ENCODE measurements at places on chromosomes 5 and 9. TPM values are rescaled to one million over a fixed set of nuclear protein-coding genes. Genes with fewer than 3 reads are reported as not detected.
A peak's percentile ranks its signal among the peaks of the same experiment; 100 is the strongest.

GRCh38 chr5:43121913-43122484 is 1.3 kb downstream of the ZNF131 start:
- peaks cover 61% of the 10 kb centered on the region for H3K36me3 ChIP-seq
- no peaks in the 10 kb centered on the region for H3K27me3 ChIP-seq
- peak; percentile 6 for DNase-seq
- H3K4me1 ChIP-seq, result peaks cover 29% of the 10 kb centered on the region

DOK3 gene
- 14.5 TPM for total RNA-seq

ARID3C gene
- total RNA-seq, result not detected

DNA sequence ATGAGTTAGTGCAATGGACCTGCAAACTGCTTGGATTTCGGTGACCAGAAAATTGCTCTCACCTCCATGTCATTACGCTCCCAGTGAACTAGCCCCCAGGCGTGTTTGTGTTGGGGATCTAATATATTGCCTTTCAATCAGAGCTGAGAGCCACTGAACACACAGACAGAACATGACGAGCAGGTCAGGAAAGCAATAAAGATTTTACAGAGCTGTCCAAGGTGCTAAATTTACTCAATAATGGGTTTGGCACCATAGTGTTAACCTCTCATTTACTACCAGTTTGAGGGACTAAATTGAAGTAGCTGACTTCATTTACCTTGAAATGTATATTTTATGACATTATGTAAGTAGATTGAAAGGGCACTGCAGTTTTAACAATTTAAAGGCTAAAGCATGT is 383.0 kb downstream of the EBF1 start:
- no peak overlapping the region for H3K27ac ChIP-seq
- no peak overlapping the region for H3K4me3 ChIP-seq
- no peaks in the 10 kb centered on the region for H3K36me3 ChIP-seq
- no peaks in the 10 kb centered on the region for H3K27me3 ChIP-seq
- no peak for DNase-seq

DNA sequence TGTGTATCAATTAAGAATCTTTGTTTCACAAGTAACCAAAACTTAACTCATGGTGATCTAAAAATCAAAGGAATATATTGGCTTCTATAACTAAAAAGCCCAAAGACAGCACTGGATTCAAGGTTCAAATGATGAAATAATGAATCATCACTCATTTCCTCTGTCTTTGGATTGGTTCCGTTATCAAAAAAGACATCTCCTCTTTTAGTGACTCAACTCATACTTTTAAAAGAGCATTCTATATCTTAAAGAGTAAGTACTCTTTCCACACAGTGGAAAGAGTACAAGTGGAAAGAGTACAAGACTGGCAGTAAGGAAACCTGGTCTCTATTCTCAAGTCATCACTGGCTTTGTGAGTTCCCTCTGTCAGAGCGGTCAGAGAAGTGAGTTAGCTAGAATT is 141.4 kb upstream of the NMUR2 start:
- H3K27me3 ChIP-seq, result peaks cover 81% of the 10 kb centered on the region
- H3K4me3 ChIP-seq, result no peak overlapping the region
- no peaks in the 10 kb centered on the region for H3K36me3 ChIP-seq
- DNase-seq, result no peak
- no peaks in the 10 kb centered on the region for H3K4me1 ChIP-seq

DNA sequence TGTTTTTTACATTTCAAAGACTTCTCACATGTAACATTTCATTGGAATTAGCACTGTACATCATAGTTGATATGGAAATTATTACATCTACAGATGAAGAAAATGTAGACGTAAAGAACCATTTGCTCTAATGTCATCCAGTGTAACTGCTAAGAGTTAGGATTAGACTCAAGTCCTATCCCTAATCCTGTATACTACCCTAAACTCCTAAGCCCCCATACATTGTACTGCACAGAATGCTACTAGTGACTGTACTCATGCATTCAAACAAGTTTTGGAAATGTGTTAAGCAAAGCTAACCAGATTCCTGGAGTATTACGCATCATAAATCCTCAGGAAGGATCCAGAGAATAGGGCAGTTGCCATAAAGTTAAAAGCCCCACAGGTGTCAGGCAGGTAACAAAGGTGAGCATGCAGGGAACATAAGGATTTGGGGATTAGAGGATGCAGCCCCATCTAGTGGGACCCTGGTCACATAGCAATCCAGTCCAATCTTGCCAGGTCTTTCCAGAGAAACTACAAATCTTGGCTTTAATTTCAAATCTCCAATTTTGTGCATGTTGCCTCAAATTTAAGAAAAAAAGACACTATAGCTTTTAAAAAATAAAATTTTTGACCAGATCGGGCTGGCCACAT is 32.0 kb downstream of the HAVCR1 start:
- H3K4me3 ChIP-seq, result no peak overlapping the region
- no peak overlapping the region for H3K27ac ChIP-seq
- peaks cover 31% of the 10 kb centered on the region for H3K4me1 ChIP-seq
- no peaks in the 10 kb centered on the region for H3K36me3 ChIP-seq
